NCI-H1930 (cell line): ENCODE measurements at places on chromosomes 12 and 14.
A peak's percentile ranks its signal among the peaks of the same experiment; 100 is the strongest.

DNA sequence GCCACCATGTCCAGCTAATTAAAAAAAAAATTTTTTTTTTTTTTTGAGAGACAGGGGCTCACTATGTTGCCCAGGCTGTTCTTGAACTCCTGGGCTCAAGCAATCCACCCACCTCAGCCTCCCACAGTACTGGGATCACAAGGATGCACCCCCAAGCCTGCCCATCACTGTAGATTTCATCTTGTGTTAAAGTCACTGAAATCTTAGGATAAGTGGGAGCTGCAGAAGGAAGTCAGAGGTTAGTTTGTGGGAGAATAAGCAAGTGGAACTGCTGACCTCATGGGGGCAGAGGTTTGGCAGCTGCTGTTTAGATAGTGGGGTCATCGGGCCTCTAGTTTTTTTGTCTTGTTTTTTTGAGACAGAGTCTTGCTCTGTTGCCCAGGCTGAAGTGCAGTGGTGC lies 59.7 kb upstream of the MAX start:
- DNase-seq, result no peak

GRCh38 chr12:1800401-1801302 lies 19.7 kb upstream of the LRTM2 start:
- DNase-seq, result no peak

DNA sequence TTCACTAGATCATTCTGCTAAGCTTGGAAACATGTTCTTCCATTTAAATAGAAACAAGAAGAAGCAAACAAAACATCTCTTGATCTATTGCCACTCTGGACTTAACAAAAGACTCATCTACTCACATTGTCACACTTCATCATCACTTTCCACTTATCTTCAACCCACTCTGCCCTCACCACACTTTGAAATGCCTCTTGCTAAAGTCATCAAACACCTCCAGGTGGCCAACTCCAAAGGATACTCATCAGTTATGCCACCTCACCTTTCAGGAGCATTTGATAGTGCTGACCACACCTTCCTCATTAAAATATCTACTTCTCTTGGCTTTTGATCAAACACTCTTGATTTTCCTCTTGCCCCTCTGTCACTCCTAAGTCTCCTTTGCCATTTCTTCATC lies 7.2 kb downstream of the EFCAB11 start:
- DNase-seq, result no peak

DNA sequence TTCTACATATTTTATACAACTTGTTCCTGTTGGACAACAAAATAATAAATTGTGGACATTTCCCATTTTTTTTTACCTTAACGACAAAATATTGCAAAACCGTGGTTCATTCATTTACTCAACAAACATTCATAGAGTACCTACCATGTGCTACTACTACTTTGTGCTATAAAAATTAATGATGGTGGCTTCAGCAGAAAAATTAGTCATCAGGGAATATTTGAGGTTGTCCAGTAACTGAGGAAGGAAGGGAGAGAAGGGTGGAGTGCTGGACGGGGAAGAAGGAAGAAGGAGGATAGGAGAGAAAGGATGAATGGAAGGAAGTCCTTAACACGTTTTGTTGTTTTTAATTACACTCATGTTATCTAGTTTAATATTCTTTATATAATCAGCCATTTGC lies 53.7 kb downstream of the PPFIBP1 start:
- DNase-seq, result no peak

GRCh38 chr12:5620896-5621295 lies 189.0 kb downstream of the NTF3 start:
- no peak for DNase-seq

DNA sequence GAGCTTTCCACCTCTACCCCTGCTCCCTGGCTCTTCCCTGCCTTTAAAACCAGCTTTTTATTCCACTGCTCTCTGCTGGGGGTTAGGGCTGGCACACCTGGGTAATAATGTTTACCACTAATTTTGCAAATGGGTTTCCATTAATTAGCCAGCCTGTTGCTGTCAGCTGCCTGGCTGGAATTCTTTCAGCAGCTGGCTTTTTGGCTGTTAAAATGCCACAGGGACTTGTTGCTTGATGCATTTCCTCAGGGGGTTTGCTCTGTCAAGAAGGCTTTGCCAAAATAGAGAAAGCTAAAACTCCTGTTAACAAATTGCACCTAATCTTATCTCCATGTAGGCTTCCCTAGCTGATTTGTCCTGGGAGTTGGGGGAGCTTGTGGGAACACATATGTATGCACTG lies 51.8 kb upstream of the PSMC1 start:
- peak; percentile 3 for DNase-seq

- DNase-seq, result no peak
Observed at GRCh38 chr14:105925615-105926372, 399.4 kb downstream of the TMEM121 start.

DNA sequence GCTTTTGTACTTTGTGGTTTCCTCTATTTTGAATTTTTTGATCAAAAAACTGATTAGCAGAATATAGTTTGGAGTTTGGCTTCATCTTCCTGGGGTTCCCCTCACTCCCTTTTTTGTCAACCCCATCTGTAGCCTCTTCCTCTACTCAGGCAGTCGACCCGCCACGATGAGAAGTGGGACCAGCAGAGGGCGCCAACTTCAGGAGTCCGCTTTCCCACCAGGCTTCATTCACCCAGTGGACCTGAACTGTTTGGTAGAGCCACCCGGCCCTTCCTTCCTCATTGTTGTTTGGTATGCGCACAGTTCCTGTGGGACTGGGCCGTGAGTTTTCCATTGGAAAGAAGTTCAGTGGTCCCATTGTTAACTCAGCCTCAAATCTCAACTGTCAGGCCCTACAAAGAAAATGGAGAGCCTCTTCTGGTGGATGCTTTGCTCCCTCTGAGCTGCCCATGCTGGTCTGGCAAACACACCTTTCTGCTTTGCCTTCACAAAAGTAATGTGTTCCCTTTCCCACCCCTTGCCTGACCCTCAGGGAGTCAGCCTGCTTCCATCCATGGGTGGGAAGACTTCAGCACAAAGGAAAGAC lies 21.7 kb downstream of the TMBIM6 start:
- peak; percentile 24 for DNase-seq

- no peak for DNase-seq
Observed at GRCh38 chr14:24381363-24382063, 13.5 kb downstream of the NFATC4 start.

- no peak for DNase-seq
Observed at GRCh38 chr14:28245216-28245615, 521.4 kb upstream of the FOXG1 start.
